ENCODE measurements at places on chromosomes 7 and 10.
A peak's percentile ranks its signal among the peaks of the same experiment; 100 is the strongest.

DNA sequence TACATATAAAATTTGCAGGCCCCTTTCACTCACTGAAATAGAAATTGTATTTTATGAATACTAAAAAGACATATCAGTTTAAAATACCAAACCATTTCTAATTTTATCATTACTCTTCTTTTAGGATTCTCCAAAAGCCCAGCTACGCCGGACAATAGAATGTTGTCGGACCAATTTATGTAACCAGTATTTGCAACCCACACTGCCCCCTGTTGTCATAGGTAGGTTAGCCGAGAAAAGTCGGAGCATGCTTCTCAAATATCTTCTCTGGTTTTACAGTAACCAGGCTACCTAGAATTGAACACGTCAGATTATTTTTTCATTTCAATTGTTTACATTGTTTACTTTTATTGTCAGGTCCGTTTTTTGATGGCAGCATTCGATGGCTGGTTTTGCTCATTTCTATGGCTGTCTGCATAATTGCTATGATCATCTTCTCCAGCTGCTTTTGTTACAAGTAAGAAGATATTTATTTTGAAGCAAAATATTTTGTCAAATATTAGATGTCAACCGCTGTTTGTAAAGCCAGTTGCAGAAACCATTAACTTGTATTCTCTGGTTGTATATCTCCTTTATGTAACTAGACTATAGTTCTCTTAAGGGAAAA, 57.6 kb downstream of the MMRN2 start:
- DNase-seq, result peak; percentile 59

DNA sequence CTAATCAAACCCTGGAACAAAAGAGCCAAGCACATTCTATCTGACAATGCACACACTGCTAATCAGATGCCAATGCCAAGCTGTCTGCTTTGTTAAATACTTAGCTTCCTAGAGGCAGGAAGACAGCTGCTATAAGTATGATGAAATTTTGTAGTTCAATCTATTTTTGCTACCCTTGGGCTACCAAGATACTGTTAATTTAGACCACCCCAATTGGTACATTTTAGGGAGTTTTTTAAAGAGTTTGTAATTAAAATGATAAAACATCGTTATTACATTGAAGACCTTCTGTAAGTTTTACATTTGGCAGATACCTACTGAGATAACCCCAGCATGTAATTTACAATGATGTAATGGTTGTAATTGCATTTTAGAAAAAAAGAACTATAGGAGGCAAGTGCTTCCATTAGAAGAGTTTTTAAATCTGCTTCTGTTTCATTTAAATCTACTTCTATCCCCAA, 268.5 kb downstream of the ADK start:
- DNase-seq, result no peak

- DNase-seq, result no peak
These were observed 14.3 kb downstream of the CREB3L2 start for GRCh38 chr7:137987563-137987962.

GRCh38 chr7:40881405-40881926, 746.7 kb downstream of the SUGCT start:
- no peak for DNase-seq

All from B cell (primary cell).